Parietal lobe (tissue), 2 donors: ENCODE measurements at places on chromosomes 11 and 22. TPM values are rescaled to one million over a fixed set of nuclear protein-coding genes. Genes with fewer than 3 reads are reported as not detected.

Gene SERPIND1
- 1.3 TPM for total RNA-seq

Gene MIAT
- total RNA-seq = 490 TPM

Gene GAS2L1
- total RNA-seq = 11.0 TPM

Gene JAM3
- 46.0 TPM for total RNA-seq

Gene CADM1
- 304 TPM for total RNA-seq

Gene ZC3H12C
- 33.5 TPM for total RNA-seq

Gene BRSK2
- 54.5 TPM for total RNA-seq

Gene OR2AG2
- total RNA-seq = 1.6 TPM

Gene SAAL1
- total RNA-seq = 52.3 TPM

Gene CD3D
- not detected for total RNA-seq

Gene SNRPD3
- total RNA-seq = 138 TPM

Gene MMP8
- not detected for total RNA-seq

Gene FAM83F
- 0.63 TPM for total RNA-seq

Gene SLCO2B1
- 16.9 TPM for total RNA-seq

Gene RGL4
- total RNA-seq = not detected

Gene LAYN
- total RNA-seq = 3.1 TPM

Gene SCN2B
- total RNA-seq = 3.4 TPM

Gene C11orf87
- total RNA-seq = 25.4 TPM

Gene POTEH
- total RNA-seq = not detected

Gene CALCA
- total RNA-seq = not detected

Gene TRIM49
- not detected for total RNA-seq

Gene RASSF10
- total RNA-seq = 3.1 TPM

Gene PLET1
- total RNA-seq = not detected

Gene TBCEL
- 55.1 TPM for total RNA-seq
